PC-9 (cell line): ENCODE measurements at places on chromosomes 7 and 10.

DNA sequence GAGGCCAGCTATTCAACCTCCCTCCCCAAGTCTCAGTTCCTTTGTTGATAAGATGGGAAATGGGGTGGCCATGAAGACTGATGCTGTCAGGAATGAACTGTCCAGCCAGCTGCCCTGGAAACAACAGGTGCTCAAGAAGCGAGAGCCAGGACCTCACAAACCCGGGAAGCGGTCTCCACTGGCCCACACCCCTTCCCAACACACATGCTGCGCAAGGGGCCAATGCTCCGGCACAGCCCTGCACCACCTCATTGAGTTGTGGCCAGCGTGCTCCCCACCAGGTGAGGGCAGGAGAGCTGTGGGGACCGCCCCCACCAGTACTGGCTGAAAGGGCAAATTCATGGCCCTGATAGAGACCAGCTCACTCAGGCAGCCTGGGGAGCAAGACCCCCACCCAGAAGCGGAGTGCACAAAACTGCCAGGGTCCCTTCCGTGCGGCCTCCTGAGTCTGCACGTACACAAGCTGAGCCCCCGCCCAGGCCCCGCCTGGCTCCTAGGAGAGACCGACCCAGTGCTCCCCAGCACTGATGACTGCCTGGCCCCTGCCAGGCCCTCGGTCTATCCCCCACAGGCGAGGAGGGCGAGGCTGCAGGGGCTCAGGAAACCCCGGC lies 216.6 kb downstream of the MAD1L1 start:
- no peak for DNase-seq

GRCh38 chr7:50362712-50363282 lies 58.3 kb downstream of the IKZF1 start:
- no peak for DNase-seq

DNA sequence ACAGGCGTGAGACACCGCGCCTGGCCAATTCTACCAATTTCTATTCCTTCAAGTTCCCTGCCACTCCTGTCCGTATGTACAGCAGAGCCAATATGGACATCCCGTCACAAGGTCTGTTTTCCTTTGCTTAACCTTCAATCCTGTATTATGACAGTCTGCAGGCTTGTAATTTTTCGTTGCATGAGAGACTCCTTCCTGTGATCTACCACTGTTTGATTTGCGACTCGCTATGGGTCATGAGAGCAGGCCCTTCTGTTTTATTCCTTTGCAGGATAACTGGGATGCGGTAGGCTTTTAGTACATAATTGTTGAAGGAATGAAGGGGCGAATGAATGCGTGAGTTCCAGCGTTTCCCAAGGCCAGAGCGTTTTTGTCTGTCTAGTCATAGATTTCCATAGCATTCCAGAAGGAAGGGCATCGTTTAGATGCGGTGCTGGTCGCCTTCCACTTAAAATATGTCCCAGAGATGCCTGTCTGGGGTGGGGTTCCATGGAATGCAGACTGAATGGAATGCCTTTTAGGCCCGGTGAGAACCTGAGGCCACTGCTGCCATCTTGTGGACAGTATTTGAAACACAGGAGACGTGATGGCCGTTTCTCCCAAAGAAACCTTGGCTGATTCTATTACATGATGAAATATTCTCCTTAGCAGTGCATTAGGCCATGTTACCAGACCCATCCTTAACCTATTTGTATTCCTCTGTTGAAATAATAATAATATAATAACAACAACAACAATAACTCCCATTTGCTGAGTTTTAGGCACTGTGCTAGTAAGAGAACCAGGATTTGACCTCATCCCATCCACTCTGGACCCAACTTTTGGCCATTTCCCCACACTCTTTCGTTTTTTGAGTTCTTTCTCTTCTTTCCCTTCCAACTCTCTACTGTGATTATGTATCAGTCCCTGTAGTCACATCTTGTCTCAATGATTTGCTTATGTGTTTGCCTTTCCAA lies 193.2 kb downstream of the MYOF start:
- peak; percentile 77 for DNase-seq

DNA sequence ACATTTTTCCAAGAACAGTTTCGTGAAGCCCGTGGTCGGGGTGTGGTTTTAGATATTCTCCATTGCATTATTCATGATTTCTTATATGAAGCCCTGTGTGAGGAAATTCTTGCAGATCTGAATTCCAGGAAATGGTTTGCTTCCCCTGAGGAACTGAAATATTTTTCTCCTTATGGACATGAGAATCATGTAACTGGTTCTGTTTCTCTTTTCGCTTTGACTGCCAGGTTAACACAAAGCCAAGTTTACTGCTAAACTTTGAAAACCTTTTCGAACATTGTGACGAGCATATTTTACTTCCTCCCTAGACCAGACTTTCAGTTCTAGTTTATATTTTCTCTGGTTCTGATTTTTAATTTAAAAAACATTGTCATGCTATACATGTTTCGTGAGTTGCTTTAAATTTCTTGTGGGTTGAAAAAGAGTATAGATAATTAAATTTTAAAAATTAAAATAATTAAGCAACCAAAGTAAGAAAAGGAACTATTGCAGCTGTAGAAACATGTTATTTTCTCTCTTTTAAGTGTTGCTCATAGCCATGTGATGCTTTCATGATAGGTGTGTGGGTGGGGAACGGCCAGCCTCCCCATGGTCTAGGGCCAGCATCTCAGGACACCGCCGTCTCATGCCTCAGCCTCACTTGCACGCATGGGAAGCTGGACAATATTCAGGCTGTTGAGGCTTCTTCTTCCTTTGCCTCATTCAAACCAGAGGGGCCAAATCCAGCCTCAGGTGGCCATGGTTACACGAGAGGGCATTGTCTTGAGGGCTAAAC lies 97.1 kb downstream of the CREB5 start:
- DNase-seq: no peak

GRCh38 chr7:135970682-135971365 lies 6.3 kb downstream of the MTPN start:
- DNase-seq: no peak

GRCh38 chr7:142112086-142112485 lies 568 bp downstream of the MGAM2 start:
- no peak for DNase-seq

- DNase-seq: no peak
Observed at GRCh38 chr7:312424-312823, 22.5 kb downstream of the FOXL3 start.

DNA sequence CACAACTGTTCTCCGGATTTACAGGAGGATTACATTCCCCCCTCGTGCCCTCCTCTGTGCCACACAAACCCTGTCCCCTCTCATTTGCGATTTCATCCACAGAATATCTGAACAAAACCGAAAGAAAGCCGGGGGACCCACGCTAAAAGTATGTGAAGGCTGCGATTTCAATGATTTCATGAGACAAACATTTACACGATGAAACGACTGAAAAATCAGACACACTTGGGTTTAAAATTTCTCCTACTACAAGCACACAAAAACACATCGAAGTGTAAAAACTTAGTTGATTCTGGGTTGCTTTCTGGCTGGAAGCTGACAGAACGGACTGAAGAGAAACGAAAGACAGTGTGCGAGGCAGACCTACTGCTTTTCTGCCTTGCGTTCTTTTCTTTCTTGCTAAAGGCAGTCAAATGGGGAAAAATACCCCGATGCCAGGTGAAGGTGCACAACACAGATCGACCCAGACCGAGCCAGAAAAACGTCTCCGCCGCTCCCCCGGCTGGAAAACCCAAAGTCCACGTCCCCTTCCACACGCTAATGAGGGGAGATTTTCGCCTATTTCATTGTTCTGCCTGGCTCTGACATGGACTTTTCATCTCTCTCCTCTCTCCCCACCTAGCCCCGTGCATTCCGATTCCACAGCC lies 1.2 kb downstream of the HIPK2 start:
- DNase-seq: peak; percentile 16

- DNase-seq: no peak
Observed at GRCh38 chr7:152759949-152760853, 649 bp downstream of the ACTR3B start.

DNA sequence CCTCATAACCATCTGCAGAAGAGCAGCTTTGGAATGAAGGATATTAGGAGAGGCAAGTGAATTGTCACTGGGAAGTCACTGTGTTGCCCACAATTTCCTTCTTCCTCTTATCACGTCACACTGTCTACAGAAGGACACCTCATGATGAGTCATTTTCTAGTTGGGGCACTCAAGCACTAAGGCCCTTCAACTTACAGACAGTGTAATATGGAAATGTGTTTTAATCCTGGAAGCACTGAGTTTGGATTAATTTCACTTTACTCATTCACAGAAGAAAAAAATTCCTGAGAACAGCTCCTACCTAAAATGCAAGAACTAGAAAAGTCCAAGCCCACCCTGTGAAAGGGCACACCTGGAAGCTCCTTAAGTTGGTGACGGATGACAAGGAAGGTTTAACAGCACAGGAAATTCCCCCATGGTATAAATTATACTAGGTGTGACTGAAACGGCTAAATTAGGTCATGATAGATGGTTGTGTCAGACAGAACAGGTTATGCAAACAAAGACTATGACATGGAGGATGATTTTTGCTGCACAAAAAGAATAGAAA lies 56.6 kb downstream of the PARD3 start:
- DNase-seq: peak; percentile 52

DNA sequence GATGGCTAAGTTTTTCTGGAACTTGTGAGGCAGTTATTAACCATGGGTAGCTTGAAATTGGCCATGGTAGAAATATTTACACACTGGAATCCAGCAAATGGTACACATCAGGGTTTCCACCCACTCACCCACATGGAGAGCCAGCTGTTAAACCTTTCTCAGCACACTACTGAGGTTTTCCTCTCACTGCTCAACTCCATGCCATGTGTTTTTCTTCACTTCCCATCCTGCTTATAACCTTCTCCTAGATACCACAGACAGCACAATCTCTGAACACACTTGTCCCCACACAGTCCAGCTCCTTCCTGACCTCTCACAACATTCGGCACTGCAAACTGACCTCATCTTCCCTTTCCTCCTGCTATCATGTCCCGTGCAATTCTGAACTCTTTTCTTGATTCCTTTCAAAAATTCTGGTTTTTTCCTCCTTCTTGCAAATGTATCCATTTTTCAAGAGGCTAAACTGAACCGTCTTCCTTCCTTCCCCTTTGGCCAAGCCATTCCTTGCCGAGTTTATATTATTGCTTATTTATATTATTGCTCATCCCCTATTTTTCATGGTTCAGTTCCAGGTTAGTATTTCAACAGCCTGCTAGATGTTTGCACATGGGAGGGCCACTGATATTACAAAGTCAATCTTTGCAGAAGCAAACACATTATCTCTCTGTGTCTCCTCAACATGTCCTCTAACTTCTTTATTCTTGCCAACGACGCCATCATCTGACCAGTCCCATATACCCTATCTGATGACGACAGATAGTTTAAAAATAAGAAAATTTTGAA lies 606.4 kb downstream of the SORCS1 start:
- no peak for DNase-seq

DNA sequence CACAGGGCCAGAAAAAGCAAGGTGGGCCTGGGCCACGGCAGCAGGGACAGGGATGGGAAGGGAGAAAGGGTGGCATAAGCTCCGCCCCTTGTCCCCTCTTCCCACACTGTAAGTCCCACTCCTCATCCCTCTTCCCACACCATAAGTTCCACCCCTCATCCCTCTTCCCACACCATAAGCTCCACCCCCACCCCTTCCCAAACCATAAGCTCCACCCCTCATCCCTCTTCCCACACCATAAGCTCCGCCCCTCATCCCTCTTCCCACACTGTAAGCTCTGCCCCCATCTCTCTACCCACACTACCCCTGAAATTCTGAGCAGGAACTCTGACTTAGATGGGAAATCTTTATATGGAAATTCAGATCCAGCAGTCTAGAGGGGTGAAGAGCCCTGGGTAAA lies 55.7 kb downstream of the HSPA12A start:
- DNase-seq: no peak

DNA sequence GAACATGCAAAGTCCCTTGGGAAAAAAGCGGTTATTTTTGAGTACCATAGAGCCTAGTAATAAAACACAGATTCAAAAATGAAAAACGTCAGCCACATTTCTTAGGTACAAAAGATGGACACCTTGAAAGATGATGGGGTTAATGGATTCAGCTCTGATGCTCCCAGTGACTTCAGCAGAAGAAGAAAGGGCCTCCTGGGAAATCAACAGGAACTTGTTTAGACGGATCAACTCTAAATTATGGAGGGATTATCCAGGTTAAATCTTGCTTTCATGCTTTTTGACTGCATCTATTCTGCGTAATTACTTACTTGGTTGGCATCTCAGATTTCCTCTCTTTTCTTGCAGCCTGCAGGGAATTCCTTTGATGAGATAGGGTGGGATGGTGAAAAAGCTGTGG lies 82.5 kb downstream of the TMEM178B start:
- DNase-seq: no peak

DNA sequence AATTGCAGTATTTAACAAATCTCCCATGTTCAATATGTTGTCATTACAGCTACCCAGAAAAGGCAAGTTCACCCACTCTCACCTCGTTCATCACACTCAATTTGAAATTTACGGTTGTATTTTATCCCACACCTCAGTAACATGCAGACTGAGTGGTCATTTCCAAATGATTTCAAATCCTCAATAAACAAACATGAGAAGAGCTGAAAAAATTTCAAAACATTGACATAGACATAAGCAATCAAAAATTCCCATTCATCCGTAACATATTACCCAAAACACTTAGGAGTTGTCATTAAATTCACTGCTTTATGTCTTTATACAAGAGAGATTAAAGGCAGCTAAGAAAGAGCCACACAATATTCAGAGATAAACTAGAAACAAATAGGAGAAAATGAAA lies 61.7 kb upstream of the NEBL start:
- DNase-seq: no peak
